Fibroblast of villous mesenchyme (primary cell): ENCODE measurements at places on chromosomes 2 and 18. TPM values are rescaled to one million over a fixed set of nuclear protein-coding genes. Genes with fewer than 3 reads are reported as not detected.

TMEM169 gene
- total RNA-seq: 0.32 and 0.43 TPM in 2 replicates

SERPINB13 gene
- total RNA-seq: not detected in 2 replicates

- DNase-seq: peak; percentile 3
These were observed 105.3 kb downstream of the PAX3 start for GRCh38 chr2:222193328-222193983.

DNA sequence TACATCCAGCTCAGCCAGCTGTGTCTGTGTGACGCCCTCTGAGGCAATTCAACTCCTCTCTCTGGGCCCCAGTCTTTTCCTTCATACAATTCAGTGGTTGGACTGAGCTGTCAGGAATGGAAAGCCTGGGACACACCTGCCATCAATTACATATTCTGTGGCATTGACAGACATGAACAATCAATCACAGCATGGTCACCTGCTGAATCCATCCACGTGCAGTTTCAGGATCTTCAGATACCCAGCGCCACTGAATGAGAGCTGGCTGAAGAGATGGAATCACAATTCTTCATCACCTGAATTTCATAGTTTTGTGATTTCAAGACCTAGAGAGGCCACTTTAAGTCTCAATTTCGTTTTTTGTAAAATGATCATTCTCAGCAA is 5.1 kb downstream of the ADRA2B start:
- DNase-seq: no peak

- no peak for DNase-seq
These were observed 23.2 kb upstream of the RNF103 start for GRCh38 chr2:86646865-86647264.

APLF gene
- 6.4 and 8.6 TPM in 2 replicates for total RNA-seq

DNA sequence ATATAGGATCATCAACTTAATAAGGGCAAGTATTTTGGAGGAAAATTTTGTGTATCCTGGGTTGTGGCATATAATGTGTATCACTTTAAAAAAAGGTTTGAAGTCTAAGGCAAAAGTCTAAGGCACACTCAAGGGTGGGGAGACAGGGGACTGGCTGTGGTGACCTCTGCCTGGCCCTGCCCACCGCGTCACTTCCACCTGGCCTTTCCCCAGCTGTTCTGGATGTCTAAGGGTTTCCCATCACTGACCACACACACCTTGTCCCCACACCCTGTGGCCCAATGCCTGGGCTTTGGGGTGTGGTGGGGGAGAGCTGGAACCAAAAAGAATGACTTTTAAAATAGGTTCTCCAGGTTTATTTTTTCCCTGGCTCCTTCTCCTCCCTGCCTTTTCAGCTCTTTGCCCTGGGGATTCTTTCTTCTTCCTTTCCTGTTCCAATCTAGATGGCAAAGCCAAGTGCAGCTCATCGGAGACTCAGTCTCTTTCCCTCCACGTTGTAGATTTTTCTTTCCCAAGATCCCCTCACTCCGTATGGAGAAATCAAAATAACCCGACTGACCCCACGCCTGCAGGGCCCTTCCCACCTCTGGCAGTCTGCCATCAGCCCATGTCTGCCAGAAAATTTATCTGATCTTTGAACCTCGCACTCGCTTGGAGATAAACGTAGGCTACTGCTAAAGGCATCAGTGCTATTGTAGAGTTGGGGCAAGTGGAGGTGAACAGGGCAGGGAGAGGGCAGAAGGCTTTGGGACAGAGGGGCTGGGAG is 257.2 kb downstream of the DYSF start:
- DNase-seq: no peak

DNA sequence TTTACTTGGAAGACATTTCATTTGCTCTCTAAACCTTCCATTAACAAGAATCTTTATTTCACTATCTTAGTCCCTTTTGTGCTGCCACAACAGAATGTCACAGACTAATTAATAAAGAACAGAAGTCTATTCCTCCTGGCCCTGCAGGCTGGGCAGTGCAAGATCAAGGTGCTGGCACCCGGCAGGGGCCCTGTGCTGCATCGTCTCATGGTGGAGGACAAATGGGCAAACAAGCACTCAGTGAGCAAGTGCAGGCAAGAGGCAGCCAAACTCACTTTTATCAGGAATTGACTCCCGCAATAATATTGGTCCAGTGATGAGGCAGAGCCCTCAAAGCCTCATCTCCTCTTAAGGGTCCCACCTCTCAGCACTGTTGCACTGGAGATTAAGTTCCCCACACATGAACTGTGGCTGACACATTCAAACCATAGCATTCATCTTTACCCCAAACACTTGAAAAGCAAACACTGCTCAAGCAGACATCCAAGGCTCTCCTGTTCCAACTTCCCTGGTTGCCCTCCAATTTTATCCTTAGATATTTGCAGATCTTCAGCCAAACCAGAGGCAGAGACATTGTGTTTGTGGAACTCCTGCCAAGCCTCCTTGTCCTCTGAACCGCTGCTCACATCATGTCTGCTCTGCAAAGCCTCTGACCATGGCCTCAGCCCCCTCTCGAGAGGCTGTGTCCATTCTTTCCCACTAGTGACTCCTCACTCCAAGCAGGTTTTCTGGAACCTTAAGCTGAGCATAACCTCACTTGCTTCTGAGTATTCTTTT is 404.4 kb upstream of the SOX11 start:
- no peak for DNase-seq

HRH4 gene
- total RNA-seq: under 0.01 TPM in 1 of 2 replicates, not detected in the other

GALR1 gene
- total RNA-seq: not detected in 2 replicates

DNA sequence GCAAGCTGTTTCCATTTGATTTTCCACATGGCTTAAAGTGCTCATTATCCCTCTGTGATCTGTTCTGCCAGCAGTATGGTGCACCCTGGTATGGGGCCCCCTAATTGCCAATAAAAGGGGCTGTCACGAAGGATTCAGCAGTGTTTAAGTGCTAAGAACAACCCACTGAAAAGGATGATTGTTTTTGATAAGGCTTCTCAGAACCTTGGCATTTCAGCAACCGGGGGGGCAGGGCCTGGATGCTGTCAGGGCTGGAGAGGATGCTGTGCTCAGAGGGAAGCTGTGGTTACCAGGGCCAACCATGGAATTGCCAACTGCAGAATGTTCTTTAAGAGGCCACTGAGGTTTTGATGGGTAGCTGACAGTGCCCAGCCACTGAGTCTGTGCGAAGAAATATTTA is 117.8 kb downstream of the CTIF start:
- no peak for DNase-seq

GRCh38 chr18:23155537-23155936 is 20.3 kb downstream of the CABLES1 start:
- no peak for DNase-seq

DNA sequence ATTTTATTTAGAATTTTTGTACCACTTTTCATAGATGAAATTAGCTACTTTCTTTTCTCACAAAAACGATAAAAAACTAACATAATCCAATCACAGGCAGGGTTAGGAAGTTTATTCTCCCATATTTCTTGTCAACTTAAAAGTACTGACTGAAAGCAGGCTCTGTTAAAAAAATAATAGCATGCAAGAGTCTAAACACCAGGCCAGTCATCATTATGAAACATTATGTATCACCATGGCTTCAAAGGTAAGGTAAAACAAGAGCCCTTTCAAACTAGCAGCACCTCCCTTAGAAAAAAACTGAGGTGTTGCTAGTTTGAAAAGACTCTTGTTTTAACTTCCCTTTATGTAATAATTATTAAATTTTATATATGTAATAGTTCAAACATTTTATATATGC is 848.0 kb downstream of the RNF144A start:
- no peak for DNase-seq

DNA sequence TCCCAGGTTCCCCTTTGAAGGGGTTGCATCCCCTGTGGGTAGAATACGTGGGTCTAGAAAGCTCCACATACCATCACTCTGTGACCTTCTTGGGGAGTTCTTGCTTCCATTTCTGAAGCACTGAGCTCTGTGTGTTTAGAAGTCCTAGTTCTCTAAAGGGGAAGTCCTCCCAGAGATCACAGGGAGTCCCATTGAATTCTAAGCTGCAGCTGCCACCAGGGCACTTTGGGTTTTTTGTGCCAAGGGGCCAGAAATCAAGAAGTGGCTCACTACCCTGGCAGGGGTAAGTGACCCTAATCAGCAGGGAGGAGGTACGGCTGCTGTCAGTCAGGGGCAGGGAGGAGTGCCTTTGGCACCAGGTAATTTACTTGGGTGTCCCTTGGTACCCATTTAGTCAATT is 70.9 kb downstream of the EHD3 start:
- DNase-seq: no peak

TDRD15 gene
- not detected in 2 replicates for total RNA-seq

TSPYL6 gene
- total RNA-seq: not detected in 2 replicates

DNA sequence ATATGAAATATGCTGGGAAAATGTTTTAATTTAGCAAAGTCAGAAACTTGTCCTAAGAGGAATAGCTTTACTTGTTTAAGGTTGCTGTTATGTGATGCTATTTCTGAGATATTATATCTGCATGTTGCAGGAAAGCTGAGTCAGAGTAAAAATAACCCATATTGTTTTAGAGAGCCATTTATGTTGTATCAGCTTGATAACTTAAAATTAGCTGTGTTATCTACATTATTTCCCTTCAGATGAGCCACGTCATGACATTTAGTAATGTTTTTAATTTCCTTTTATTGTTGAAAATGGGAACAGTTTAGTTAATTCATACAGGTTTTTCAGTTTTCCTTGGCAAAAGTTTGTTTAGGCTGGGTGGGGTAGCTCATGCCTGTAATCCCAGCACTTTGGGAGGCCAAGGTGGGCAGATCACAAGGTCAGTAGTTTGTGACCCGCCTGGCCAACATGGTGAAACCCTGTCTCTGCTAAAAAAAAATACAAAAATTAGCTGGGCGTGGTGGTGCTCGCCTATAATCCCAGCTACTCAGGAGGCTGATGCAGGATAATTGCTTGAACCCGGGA is 55.8 kb downstream of the TTC27 start:
- no peak for DNase-seq

- no peak for DNase-seq
These were observed 120.0 kb upstream of the SNTG2 start for GRCh38 chr2:830419-831224.

- DNase-seq: no peak
These were observed 61.0 kb downstream of the ZAP70 start for GRCh38 chr2:97774425-97774824.

DNA sequence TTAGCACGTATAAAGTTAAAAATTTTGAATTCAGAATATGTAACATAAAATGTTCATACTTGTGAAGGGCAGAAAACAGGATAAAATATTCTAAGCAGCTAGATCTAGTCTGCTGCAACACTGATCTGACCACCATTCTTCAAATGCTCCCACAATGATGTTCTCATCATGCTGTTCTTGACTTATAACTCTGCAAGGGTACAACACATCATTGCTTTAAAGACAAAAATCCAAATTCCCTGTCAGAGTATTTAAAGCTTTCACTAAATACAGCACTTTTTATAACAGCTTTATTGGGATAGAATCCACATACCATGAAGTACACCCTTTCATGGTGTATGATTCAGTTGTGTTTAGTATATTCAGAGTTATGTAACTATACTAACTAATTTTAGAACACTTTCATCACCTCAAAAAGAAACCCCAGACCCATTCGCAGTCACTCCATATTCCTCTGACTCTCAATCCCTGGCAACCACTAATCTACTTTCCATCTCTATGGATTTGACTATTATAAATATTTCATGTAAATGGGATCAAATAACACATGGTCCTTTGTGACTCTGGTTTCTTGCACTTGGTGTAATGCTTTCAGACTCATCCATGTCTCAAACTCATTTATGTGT is 56.4 kb downstream of the MAP4K3 start:
- peak; percentile 68 for DNase-seq

- peak; percentile 90 for DNase-seq
These were observed 219.9 kb upstream of the FBXO11 start for GRCh38 chr2:48126162-48126561.

DNA sequence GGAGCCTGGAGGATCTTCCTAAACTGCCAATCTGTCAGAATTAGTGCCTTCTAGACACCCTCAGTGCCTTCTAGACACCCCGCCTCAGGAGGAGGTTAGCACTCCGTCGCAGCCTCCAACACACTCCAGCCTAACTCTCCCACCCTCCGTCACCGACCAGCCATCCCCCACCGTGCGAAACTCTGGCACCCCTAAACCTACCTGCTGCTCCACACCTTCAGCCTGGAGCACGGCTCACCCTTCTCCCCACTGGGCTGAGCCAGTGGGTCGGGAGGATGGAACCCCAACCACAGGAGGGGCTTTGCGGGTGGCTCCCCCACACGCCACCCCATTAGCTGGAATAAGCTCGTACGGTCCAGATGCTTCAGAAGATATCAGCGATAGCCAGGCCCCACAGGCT is 468.9 kb upstream of the HS6ST1 start:
- no peak for DNase-seq

SERPINB2 gene
- total RNA-seq: 18.0 and 22.9 TPM in 2 replicates

CLEC4F gene
- not detected in 2 replicates for total RNA-seq

- no peak for DNase-seq
These were observed 12.6 kb downstream of the NT5DC4 start for GRCh38 chr2:112733456-112733855.

GRCh38 chr2:173606619-173607248 is 252.1 kb downstream of the CDCA7 start:
- no peak for DNase-seq

DNA sequence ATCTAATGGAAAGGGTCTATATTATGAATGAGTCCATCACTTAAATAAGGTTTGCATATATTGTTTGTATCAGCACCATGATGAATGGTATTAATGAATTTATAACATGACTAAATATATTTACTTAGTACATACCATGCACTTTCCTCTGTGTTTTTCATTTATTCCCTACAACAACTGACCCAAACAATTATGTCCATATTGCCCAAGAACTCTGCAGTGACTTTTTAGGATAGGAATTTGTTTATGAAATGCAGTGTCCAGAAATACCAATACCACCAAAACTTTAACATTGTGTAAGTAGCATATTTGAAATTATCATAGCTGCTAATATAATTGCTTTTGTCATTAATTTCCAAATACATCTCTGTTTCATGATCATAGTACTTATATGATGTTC is 119.7 kb downstream of the WDR7 start:
- peak; percentile 46 for DNase-seq

CUL3 gene
- total RNA-seq: 61.2 and 82.5 TPM in 2 replicates

DNA sequence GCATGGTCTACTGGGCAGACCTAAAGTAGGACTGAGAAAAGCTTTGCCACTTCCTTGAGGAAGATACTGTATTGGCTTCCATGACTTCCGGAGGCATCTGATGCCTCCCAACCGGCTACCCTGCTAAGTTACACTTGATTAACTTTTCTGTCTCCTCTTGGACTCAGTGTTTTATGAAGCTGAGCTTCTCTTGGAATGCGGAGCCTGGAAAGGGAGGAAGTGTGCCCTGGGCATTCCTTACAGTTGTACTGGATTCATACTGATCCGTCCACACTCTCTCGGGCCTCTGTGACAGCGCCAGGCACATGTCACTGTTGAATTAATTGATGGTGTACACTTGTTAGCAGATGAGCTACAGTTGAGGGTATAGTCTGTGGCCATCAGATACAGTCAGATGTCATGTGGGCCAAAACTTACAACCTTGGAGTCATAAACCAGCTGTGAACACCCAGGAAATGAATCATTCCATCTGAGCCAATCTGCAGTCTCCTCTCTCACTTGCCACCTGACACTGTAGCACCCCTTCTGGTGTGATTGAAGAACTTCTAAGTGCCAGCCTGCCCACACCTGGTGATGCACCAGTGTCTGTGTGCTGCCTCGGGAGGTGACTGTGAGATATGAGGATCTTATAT is 122.5 kb downstream of the FHOD3 start:
- no peak for DNase-seq

SCN3A gene
- total RNA-seq: under 0.01 TPM in 1 of 2 replicates, not detected in the other

GRCh38 chr2:38105922-38106321 is 30.0 kb upstream of the CYP1B1 start:
- no peak for DNase-seq

- no peak for DNase-seq
These were observed 35.5 kb downstream of the LIPG start for GRCh38 chr18:49597157-49597931.

NETO1 gene
- 0.64 and 5.6 TPM in 2 replicates for total RNA-seq
